ENCODE measurements at places on chromosomes 12 and 14.

- DNase-seq: no peak
These were observed 62.9 kb upstream of the PSMA6 start for GRCh38 chr14:35229084-35229791.

- no peak for DNase-seq
These were observed 61.0 kb downstream of the CPM start for GRCh38 chr12:68871921-68872320.

DNA sequence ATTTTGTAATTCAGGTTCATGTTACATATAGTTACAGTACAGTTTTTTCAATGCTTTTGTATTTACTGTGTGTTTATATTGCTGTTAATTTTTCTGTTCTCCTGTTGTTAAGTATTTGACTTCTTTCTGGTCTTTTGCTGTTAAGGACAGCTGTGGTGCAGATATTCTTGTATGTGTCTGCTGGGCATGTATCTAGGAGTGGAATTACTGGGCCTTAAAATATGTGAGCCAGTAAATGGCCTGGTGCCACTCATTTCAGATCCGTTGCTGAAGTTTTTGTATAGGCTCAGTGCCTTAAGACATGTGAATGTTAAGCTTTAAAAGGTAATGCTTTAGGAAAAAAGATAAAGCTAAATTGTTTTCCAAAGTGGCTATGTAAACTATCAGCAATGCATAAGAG, 87.3 kb downstream of the TTLL5 start:
- no peak for DNase-seq

GRCh38 chr12:94832780-94833681, 170.5 kb downstream of the NDUFA12 start:
- DNase-seq: no peak

- DNase-seq: no peak
These were observed 64.1 kb upstream of the DYNC1H1 start for GRCh38 chr14:101900253-101900652.

DNA sequence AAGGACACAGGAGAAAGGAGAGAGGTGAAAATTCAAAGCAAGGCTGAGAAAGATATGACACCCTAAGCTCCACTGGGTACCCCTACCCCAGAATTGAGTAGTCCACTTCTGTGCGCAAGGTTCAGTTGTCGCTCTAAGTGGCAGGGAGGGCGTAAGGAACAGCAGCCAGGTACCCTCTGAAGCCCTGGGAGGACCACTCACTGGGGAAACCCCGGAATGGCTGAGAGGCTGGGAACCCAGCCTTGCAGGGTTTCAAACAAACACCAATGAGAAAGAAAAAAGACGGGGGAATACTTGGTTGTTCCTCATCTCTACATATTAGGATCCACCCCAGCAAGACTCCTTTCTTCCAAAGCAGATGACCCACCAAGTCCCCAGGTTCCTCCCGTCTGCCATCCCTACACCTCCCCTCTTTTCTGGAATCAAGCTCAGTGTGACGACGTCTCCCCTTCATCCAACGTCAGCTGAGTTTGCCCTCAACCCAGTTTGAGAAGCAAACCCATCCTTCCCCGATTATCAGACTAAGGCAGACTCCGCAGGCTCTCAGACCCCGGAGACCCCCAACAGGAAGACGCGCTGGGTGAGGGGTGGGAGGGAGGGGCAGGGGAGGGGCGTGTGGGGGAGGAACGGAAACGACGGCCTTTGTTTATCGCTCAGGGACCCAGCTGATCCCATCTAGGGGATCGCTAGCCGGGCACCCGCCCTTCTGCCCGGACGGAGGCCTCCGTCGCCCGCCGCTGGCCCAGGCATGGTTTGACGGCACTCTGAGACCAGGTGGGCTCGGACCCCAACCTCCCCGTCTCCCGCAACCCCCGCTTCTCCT, 795 bp downstream of the LMBR1L start:
- no peak for DNase-seq

- no peak for DNase-seq
These were observed 128.5 kb downstream of the WIF1 start for GRCh38 chr12:64992641-64993040.

- no peak for DNase-seq
These were observed 848.6 kb upstream of the LRFN5 start for GRCh38 chr14:40758076-40758475.

GRCh38 chr14:49934646-49935045, 41.8 kb downstream of the ARF6 start:
- no peak for DNase-seq

DNA sequence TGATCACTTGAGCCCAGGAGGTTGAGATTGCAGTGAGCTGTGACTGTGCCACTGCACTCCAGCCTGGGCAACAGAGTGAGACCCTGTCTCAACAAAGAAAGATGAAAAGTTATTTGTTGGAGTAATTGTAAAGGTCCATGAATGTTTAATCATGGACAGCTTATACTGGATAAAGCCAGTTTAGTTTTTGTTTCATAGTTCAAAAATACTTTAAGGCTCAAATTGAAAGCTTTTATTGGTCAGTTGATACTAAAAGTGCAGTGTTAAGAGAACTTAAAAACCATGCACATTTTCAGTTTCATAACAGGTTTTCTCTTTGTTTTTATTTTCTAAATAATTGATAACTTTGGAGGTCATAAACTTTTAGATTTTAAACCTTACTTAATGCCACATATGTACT, 108.4 kb downstream of the MON2 start:
- DNase-seq: no peak

DNA sequence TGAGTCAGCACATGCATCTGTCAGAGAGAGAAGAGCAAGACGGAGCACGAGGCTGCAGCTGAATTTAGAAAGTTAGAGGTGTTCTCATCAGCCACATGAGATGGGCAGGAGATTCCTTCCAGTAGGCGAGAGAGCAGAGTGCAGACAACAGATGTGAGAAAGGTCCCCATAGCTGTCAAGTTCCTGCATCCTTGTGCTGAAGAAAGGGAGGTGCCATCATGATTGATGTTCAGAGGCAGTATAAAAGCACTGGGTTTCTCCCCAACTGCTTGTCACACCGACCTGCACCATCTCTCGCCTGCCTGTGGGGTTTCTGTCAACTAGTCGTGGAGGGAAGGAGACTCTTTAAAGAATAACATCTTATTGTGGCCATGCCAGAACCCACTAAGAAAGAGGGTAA, at the start of gene MYBPC1:
TSS of gene MYBPC1 (plus strand) at position 272 of the 400 bp plus-strand sequence. CDS start at position 372, 100 bp downstream.
- DNase-seq: no peak

DNA sequence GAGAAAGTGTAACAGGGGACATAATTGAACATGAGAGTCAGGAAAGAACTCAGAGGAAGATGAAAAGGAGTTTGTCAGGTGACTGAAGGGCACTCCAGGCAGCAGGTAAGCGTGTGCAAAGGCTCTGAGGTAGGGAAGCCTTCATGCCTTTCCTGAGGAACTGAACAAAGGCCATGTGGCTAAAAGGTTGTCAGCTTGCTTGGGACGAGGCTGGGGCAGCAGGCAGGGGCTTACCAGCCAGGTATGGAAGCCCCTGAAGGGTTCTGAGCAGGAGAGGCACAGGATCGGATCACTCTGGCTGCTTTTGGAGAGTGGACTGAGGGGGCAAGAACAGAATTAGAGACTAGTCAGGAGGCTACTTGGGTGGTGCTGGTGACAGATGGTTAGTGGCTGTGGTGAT, 5.2 kb downstream of the LPCAT3 start:
- no peak for DNase-seq

DNA sequence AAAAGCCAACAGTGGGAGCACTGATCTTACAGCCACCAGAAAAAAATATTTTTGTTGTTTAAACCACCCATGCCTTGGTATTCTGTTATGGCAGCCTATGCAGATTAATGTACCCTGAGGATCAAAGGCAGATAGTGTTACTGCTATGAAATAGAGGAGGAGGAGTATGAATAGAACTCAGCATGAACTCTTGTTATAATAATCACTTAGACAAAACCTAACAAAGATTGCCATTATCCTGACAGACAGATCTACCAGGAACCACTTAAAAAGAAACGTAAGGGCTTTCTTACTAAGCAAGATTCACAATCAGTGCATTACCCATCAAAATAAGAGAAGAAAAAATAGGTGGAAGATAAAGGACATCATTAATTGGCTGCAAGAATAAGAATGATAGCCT, 558.3 kb downstream of the GALC start:
- DNase-seq: no peak

GRCh38 chr14:100910888-100911664, 7.6 kb upstream of the RTL1 start:
- DNase-seq: no peak

- DNase-seq: no peak
These were observed 37.4 kb downstream of the EPS8 start for GRCh38 chr12:15751741-15752140.

GRCh38 chr14:79708426-79709388, 502.6 kb downstream of the DIO2 start:
- no peak for DNase-seq

- DNase-seq: no peak
These were observed 68.2 kb downstream of the DRAM1 start for GRCh38 chr12:101945369-101946232.

GRCh38 chr14:36522347-36522971, 2.4 kb upstream of the NKX2-1 start:
- DNase-seq: no peak

DNA sequence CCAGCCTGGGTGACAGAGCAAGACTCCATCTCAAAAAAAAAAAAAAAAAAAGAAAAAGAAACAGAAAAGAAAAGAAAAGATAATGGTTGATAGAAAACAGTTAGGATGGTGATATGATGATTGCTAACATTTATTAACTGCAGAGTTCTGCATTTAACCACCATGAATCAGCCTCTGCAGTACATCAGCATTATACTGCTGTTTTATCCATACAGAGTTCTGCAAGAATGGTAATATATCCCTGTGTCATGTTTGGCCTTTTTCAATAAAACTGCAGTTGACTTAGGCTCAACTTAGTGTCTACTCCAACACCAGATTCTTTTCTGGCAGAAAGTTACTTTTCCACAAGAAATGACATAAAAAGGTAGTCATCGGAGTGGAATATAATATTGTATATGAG, 62.6 kb downstream of the DUSP6 start:
- no peak for DNase-seq

DNA sequence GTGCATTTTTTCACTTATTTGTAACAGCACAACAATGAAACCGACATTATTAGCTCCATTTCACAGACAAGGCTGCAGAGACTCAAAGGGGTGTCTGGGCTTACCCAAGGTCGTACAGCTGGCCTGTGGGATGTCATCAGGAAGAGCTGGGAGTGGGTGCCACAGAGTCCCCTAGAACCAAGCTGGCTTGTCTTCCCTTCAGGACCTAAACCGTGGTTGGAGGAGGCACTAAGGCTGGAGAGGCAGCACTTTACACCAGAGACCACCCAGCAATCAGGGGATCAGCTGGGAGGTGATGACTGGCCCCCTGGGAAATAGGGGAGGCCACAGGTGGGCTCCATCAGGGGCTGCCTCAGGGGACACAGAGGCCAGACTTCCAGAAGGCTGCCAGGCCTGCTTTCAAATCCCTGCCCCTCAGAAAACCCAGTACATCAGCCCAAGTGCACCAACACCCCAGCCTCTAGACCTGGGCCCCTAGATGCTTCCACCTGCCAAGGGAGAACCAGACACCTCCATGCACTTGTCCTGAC, 28.3 kb downstream of the DIO3 start:
- no peak for DNase-seq

GRCh38 chr14:58836303-58836974, 198.7 kb downstream of the DACT1 start:
- no peak for DNase-seq

GRCh38 chr12:25337916-25338315, 87.2 kb upstream of the KRAS start:
- DNase-seq: no peak

GRCh38 chr12:118058881-118059280, 2.1 kb downstream of the WSB2 start:
- no peak for DNase-seq

DNA sequence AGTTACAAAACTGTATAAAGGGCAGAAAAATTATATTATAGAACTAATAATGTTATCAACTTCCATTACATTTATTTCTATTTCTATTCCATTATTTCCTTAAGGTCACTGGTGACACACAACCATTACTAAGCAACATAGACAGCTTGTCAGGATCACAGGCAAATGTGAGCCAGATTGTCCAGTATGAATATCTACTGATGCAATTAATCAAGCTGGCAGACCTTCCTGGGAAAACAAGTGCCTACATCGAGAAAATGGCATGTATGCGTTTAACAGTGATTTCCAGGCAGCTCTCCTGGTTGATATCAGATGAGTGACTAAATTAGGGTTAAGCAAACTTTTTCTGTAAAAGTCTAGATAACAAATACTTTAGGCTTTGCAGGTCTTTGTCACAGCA, 36.9 kb upstream of the TSPAN8 start:
- no peak for DNase-seq

- DNase-seq: no peak
These were observed 640.1 kb upstream of the MIS18BP1 start for GRCh38 chr14:45893127-45893526.

DNA sequence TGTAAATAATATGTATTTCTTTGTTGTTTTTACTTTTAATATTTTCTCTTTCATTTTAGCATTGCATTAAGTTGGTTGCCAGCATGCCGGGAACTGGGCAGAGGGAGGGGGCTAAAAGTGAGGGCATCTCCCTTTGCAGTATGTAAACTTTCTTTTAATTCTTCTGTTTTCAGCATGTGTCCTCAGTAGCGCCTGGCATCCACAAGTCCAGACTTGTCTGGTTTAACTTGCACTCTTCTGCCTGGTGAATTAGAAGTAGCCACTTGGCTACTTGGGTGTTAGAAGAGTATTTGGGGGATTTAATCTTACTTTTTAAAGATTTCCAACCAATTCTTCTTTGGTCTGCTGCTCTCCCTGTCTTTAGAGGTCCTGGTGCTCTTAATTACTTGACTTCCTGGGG, 117.2 kb upstream of the SCAF11 start:
- no peak for DNase-seq

- no peak for DNase-seq
These were observed 279.5 kb downstream of the DPF3 start for GRCh38 chr14:72614365-72614764.

DNA sequence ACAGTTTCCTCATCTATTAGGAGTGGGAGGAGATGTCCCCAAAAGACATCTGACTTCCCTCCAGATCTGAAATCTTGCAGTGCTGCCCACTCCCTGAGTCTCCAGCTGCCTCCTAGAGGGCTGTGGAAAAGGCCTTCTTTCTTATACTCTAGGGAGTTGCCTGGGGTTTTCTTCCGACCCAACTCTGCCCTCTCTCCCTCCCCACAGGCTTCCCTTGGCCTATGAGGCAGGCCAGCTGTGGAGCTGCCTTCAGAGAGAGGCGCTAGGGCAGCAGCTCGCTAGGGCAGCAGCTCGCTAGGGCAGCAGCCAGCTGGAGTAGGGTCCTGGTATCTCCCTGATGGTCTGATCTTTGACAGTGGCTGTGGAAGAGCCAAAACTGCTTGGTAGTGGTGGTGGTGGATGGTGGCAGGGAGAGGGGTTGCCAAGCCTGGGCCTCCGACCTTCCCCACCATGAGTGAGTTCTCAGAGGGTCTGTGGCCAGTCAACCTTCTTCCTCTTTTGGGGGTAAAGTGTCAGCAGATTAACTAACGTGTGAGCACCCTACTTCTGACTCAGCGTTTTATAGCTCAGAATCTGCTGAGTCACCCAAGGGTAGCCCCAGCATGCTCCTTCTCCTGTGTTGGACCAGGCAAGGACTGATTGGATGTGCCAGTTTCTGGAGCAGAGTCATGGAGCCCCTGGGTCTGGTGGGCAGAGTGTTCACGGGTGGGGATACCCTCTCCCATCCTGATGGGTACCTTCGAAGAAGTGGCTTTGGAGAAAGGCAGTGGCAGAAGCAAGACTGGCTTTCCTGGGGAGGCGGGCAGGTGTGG, 2.3 kb downstream of the SLC48A1 start:
- DNase-seq: no peak
